ENCODE measurements at places on chromosomes 3 and 15.

DNA sequence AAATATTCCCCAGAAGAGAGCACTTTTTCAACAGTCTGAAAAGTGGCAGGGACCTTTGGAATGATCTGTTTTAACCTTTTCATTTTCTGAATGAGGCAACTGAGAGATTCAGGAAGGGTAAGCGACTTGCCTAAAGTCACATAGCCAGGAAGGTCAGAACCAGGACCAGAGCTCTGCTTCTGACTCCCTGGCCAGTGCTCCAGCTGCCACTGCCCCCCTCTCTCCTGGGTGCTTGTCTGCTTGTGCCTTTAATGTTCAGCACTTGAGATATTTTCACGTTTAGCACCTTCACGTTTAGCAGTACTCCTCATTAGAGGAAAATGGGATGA lies 68.3 kb downstream of the SMAD3 start:
- no peak for DNase-seq

- no peak for DNase-seq
Measured at GRCh38 chr15:63917588-63918316, 84.0 kb upstream of the HERC1 start.

DNA sequence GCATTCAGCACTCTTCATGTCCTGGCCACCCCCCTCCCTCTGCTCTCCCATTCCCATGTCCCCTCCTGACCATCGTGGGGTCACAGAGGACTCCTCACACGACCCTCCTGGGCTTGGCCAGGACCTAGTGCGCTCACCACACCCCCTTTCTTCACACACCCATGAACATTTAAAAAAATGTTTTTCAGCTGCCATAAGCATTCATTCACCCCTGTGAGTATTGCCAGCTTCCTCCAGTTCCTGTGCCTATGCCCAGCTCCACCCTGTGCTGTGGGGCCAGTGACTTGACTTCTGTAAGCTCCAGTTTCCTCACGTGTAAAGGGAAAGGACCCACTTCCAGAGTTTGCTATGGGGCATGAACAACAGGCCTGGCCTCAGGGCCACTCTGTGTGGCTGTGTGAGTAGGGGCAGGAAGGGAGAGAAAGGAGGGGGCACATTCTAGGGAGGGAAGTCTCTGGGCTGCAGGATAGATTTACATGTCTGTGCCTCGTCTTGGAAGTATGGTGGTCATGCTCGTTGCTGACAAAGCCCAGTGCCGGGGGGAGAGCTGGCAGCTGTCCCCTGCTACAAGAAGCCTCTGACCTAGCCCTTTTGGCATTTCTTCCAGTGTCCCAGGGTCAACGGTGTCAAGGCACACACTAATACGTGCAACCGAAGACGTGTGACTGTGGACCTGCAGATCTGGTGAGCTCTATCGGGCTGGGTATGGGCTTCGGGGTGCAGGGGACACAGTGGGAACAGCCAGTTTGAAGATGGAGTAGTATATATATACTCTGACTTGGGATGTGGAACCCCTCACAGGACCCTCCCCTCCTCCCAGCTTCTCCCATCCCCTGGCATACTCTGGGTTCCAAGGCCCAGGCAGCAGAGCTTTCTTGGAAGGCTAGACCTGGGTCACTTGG lies 22.8 kb downstream of the ESYT3 start:
- no peak for DNase-seq

- DNase-seq, result no peak
Measured at GRCh38 chr3:147836330-147836729, 427.2 kb downstream of the ZIC1 start.

DNA sequence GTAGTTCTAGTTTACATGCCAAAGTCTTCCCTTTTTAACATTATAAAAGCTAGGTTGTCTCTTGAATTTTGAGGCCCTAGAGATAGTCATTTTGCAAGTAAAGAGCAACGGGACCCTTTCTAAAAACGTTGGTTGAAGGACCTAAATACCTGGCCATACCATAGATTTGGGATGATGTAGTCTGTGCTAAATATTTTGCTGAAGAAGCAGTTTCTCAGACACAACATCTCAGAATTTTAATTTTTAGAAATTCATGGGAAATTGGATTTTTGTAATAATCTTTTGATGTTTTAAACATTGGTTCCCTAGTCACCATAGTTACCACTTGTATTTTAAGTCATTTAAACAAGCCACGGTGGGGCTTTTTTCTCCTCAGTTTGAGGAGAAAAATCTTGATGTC lies 21.3 kb downstream of the SLC35A5 start:
- DNase-seq, result no peak

DNA sequence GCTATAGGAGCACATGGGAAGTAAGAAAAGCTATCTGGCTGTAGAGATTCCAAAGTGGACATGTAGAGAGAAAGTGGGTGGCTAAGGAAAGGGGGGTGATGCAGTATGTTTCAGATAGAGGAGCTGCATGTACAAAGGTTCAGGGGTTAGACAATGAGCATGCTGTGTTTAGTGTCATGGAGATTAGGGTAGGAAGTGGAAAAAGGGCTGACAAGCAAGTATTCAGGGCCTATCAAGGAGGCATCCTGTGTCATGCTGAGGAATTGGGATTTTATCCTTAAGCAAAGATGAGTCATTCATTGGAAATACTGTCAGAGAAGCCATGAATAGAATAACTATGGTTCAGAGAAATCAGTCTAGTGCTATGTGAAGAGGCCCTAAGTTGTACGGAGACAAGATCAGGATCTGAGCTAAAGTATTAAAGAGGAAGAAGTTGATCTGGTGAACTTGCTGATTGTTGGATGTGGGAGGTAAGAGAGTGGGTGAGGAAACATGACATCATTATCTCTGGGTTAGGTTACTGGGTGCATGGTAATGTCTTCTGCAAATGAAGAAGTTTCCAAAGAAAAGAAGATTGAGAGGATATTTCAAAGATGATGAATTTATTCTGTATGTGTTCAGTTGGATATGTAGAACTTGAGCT lies 176.7 kb upstream of the GOLIM4 start:
- no peak for DNase-seq

GRCh38 chr3:73508330-73508954 lies 116.3 kb downstream of the PDZRN3 start:
- peak; percentile 90 for DNase-seq

GRCh38 chr3:179921500-179921899 lies 115.2 kb downstream of the PEX5L start:
- no peak for DNase-seq

DNA sequence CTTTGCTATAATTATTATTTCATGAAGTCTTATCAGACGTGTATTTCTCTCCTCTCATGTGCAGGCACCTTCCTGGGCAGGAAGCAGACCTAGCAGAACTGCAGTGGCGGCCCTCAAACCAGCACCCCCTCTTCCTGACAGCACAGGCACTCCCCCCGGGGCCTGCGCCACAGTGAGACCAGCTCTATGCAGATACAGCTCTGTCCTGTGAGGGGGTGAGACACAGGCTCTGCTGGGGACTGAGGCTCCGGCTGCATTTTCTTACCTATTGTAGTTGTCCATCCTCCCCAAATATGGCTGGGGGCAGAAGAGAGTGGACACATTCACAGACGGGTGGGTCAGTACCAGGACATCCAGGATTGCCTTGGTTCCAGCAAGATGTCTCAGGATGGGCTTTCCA lies 5.0 kb downstream of the CISH start:
- DNase-seq, result no peak

- peak; percentile 94 for DNase-seq
Measured at GRCh38 chr3:185825006-185825638, at the start of gene IGF2BP2. Gene IGF2BP2 (minus strand): TSS chr3:185825042. CDS start chr3:185824960, 82 bp downstream.

GRCh38 chr15:43648649-43649429 lies at the start of gene CATSPER2:
Gene CATSPER2 (minus strand): TSS chr15:43648844. CDS start chr15:43648061, 783 bp downstream.
- DNase-seq, result no peak

DNA sequence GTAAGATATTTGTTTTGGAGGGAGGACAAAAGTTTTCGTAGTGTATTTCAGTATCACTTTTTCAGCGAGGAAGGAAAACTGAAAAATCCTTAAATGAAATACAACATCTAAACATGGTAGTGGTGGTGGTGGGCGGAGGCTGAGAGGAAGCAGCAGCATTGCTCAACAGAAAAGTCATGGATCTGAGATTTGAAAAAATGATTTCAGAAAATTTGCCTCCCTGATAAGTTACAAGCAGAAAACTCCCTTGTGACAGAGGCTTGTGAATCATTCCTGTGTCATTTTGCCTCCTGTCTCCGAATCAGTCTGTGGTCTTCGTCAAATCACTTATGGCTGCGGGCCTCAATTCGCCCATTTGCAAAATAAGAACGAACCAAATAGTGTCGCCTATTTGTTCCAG lies 965 bp upstream of the CRBN start:
- no peak for DNase-seq

DNA sequence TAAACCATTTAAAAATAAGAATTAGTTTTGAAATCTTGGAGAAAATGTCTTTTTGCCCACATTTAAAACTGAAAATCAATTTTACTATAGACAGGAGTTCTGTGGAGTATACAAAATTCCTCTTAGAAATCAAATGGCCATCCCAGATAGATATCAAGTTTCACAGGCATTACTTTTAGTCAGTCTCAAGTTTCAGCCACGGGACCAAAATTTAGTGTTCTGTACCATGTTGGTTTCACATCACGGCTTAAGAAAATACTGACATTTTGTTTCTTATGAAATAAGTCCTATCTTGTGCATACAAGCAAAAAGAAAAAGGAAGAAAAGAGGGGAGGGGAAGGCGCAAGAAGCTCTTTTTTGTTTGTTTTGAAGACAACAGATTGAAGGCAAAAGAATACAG lies 45.7 kb downstream of the EIF2AK4 start:
- peak; percentile 81 for DNase-seq

- no peak for DNase-seq
Measured at GRCh38 chr15:48315041-48315440, 16.2 kb upstream of the DUT start.

DNA sequence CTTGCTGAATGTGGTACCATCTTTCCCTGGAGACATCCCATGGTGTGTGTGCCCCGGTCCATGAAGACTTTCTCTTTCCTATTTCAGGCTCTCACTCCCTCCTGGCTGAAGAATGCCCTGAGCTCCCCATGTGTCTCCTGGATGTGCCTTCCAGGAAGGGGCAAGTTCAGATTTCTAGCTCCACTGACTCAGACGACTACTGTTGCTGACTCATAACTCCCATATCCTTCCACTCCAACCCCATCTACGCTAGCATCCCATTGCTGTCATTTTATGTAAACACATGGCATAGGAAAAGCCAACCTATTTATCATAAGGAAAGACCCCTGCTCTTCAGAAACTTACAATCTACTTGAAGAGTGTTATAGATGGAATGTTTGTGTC lies 95.0 kb downstream of the ADCY5 start:
- no peak for DNase-seq

GRCh38 chr3:61564395-61565059 lies 3.2 kb downstream of the PTPRG start:
- peak; percentile 85 for DNase-seq

DNA sequence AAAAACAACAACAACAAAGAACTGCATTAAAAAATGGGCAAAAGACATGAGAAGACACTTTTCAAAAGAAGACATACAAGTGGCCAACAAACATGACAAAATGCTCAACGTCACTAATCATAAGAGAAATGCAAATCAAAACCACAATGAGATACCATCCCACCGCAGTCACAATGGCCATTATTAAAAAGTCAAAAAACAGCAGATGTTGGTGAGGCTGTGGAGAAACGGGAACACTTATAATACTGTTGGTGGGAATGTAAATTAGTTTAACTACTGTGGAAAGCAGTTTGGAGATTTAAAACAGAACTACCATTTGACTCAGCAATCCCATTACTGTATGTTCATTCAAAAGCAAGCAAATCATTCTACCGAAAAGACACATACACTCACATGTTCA lies 15.1 kb downstream of the EIF1B start:
- no peak for DNase-seq

GRCh38 chr3:138775254-138775595 lies 59.5 kb downstream of the PIK3CB start:
- no peak for DNase-seq

DNA sequence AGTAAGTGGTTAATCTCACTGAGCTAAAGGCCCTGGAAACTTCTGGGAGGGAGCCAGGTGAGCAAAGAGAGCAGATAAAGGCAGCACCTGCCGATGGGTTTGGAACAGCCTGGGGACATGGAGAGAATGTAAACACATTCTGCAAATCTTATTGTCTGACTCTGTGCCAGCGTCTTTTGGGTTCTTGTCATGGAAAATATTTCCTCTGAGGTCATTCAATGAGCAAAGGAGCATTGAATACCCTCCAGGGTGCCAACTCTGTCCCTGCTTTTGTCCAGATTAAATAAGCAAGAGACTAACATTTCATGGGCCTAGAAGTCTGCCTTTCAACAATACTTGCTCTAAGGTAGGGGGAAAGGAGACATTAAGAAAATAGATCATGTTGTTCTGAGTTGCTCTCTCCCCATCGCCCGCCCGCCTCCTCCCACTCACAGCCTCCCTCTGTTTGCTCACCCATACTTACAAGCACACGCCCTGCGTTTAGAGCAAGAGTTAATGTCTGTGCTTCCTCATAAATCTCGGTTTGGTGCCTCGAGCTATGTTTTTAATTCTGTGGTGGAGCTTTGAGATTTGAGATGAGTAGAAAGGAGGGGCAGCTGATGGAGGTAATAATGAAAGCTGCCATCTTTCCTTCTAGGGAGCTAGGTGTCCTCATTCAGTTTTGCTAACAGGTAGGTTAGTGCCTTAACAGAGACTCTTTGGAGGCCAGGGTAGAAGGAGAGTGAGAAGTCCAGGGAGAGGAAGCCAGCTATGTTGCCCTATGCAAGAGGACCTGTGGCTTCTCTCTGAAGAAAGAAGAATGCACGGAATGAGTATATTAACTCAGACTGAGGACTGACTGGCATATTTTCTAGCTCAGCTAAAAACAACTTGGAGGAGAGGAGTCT lies 132.9 kb downstream of the TPRG1 start:
- DNase-seq, result peak; percentile 55

GRCh38 chr15:91223863-91224262 lies 123.8 kb downstream of the SV2B start:
- DNase-seq, result no peak

DNA sequence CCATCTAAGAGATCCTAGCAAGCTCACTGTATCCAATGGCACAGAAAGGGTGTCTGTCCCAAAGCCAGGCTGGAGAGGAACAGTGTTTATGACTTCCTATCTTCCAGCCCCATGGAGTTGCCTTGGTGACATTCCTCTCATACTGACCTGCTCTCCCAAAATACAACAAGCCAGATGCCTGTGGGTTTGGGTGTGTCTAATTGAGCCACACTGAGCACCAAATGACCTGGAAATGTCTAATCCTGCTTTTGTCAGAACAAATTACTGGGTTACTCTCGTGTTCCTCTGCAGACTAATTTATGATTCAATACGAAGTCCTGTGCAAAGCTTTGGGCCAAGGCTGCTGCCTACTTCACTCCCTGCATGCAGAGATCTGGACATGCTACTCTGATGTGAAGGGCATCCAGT lies 98.1 kb upstream of the STRIT1 start:
- peak; percentile 93 for DNase-seq

DNA sequence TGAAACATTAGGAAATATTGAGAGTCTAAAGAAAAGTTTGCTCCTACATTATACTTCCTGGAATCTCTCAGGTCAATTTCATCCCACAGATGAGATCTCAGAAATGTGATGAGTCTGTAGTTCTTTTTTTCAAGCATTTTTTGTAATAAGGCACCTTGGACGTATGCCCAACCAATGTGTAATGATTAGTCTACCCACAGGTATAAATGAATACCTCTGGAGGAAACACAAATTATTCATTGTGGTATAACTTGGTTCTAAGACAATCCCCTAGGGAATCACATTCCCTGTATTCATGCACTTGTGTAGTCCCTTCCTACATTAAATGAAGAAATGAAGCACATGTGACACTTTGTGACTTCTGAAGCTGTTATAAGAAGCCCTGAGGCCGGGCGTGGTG lies 596.2 kb upstream of the UBE2E2 start:
- DNase-seq, result no peak
